ENCODE measurements at places on chromosomes 7 and 10.

DNA sequence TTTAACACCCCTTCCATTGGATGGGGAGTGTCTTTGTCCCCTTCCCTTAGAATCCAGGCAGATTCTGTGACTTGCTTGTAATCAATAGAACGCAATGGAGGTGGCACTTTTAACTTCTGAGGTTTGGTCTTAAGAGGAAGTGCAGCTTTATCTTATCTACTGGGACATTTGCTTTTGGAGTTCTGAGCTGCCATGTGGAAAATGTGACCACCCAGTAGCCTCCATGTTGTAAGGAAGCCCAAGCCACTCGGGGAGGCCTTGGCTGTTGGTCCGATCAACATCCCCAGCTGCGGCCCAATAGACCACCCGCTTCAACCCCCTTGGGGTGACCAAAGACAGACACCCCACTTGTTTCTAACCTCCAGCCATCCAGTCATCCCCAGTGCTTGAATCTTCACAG is 86.3 kb upstream of the FAM171A1 start:
- no peak for DNase-seq

DNA sequence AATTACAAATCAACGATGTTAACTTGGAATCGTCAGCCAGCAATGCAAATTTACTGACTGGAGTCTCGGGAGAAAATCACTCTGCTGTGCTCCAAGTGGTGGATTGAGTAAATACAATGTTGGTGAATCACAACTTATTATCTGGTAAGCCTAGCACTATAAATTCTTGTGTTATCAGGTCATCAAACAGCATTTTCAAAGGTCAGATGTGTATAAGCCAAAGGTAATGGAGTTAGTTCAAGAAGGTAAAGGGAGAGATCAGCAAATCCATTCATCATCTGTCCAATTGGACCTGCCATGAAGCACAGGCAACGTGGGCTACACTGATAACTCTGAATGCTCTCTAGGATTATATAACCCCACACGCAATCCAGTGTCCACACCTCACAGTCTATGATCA is 13.9 kb downstream of the CUBN start:
- DNase-seq: no peak

GRCh38 chr7:21617916-21618390 is 75.1 kb downstream of the DNAH11 start:
- DNase-seq: no peak

GRCh38 chr10:21827308-21827707 is 176.2 kb downstream of the DNAJC1 start:
- DNase-seq: no peak

- DNase-seq: no peak
Measured at GRCh38 chr10:56856569-56856968, 495.5 kb upstream of the ZWINT start.

GRCh38 chr7:24917510-24918239 is 62.3 kb downstream of the OSBPL3 start:
- DNase-seq: no peak

DNA sequence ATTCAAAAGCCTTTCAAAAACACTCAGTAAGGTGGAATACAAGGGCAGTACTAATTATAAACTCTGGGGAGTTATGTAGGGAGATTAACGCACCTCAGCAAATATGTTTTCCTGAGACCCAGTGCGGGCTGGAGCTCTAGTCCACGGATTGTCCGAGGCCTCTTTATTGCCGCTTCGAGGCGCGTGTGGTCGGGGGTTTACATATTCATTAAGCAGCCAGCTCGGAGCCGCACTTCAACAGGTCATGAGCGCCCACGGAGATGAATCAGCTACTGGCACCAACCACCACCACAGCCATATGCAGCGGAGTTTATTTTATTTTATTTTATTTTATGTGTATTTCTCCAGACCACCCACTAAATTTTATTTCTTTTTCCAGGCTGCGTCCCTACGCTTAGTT is 195.9 kb upstream of the ADARB2 start:
- no peak for DNase-seq

DNA sequence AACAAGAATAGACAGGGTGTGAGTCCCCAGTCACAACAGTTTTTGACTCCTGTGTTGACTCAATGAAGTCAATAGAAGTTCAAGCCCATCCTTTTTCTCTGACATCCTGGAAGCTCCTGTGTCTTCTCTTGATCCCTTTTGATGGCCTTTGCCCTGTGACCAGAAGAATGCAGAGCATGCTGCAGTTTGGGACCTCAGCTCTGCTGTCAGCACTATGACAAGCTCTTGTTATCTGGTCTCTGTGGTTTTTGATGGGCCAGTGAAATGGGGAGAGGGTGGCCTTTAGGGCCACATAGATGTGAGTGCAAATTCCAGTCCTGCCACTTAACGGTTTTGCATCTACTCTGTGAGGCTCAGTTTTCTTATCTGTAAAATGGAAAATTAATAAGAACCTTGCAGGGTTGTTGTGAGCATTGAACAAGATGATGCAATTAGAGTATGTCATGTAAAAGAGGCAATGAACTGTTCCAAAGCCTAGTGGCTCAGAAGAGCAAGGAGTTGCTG is 102.4 kb upstream of the IKZF1 start:
- no peak for DNase-seq

- no peak for DNase-seq
Measured at GRCh38 chr7:69668339-69668870, 70.1 kb downstream of the AUTS2 start.

GRCh38 chr7:14793151-14793550 is 109.4 kb downstream of the DGKB start:
- no peak for DNase-seq

GRCh38 chr7:151897161-151897731 is 20.3 kb upstream of the PRKAG2 start:
- no peak for DNase-seq

GRCh38 chr7:143002898-143003297 is 24.0 kb downstream of the OR9A2 start:
- DNase-seq: no peak

DNA sequence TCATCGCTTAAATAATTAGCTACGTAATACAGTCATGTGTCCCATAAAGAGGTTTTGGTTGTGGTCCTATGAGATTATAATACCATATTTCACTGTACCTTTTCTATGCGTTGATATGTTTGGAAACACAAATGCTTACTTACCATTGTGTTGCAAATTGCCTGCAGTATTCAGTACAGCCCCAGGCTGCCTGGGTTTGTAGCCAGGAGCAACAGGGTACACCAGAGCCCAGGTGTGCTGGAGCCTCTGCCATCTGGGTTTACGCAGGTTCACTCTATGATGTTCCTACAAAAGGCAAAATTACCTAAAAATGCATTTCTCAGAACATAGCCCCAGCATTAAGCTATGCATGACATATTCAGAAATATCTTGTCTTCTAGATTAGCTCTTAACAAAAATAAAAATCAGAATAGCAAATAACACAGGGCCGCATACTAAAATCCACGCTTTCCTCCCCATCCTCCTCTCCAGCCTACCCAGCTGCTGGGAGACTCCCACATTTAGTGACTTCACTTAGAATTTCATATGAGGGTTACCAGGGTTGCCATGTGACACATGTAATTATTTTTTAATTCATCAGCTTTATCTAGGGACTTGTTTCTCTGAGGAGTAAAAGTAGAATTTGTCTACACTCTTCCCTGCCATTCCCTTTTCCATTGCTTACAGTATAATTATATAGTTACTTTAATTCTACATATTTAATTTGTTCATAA is 559.0 kb upstream of the ADARB2 start:
- DNase-seq: no peak

GRCh38 chr7:101140746-101141382 is 13.4 kb upstream of the AP1S1 start:
- no peak for DNase-seq

- DNase-seq: no peak
Measured at GRCh38 chr7:116706668-116707126, 34.7 kb downstream of the MET start.

- no peak for DNase-seq
Measured at GRCh38 chr10:45437587-45438465, 63.8 kb downstream of the ALOX5 start.

- DNase-seq: no peak
Measured at GRCh38 chr10:5629303-5630111, 36.9 kb downstream of the ASB13 start.

- DNase-seq: no peak
Measured at GRCh38 chr7:107945332-107945731, 54.3 kb downstream of the DLD start.

DNA sequence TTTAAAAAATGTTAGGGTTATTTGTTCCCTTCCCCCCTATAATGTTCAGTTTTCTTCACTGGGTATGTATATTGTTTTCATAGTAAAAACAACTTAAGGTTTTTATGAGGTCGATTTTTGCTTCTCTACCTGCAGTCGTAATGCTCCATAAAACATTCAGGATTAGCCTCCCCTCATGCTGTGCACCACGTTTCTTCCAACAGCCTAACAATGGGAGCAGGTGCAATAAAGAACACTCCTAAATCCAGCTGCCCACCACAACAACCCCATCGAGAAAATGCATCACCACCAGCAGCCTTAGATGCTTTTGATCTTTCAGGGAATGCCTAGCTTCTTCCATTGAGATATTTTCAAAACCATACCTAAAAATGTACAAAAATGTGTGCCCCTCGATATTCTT is 111.1 kb downstream of the ADAM12 start:
- no peak for DNase-seq

GRCh38 chr7:103810112-103810744 is 179.2 kb downstream of the RELN start:
- DNase-seq: no peak

DNA sequence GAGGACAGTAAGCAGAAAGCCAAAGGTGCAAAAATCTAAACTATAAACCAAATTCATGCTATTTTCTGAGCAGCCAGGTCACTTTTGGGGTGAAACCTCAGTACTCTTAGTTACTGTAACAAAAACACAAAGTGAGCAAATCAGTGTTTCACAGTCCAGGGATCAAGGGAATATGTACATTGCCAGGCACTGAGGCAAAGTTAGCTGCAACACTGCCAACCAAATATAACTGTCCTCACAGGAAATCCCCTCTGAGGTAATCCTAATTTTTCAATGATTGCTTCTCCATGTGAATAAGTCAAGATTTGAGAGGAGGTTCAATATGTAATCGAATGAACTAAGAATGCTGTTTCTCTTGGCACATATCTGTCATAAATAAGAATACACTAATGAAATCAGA is 229.7 kb downstream of the TSPAN12 start:
- DNase-seq: no peak

- no peak for DNase-seq
Measured at GRCh38 chr7:18495412-18496340, at the start of gene HDAC9. Gene HDAC9, plus strand, starts transcription at chr7:18495749. Its CDS starts 554 bp downstream, at chr7:18496303.

DNA sequence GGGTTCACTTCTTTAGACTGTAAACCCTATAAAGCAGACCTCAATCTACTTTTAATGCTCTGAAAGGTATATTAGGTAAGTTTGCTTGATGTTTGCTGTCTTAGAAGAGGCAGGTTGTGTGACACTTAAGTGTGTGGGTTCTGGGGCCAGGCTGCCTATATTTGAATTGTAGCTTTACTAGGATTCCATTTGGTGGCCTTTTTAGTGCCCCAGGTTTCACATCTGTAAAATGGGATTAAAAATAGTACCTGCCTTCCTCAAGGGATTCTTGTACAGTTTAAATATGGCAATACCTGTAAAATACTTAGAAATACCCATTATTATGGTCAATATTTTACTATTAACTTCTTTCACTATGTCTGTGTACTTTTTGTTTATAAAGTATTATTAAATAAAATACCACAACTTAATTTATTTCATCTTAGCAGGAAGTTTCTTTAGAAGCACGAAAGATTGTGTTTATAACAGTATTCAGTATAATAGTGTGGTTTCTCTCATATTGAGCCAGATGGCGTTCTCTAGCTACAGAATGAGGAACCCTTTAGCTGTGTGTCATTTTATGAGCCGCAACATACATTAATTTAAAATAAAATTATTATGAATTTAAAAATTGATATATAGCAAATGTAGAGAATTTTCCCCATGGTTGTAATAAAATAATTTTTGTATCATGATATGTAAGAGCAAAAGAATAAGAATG is 94.2 kb downstream of the CDK14 start:
- DNase-seq: no peak

GRCh38 chr10:70974351-70974901 is 86.1 kb upstream of the PCBD1 start:
- no peak for DNase-seq

DNA sequence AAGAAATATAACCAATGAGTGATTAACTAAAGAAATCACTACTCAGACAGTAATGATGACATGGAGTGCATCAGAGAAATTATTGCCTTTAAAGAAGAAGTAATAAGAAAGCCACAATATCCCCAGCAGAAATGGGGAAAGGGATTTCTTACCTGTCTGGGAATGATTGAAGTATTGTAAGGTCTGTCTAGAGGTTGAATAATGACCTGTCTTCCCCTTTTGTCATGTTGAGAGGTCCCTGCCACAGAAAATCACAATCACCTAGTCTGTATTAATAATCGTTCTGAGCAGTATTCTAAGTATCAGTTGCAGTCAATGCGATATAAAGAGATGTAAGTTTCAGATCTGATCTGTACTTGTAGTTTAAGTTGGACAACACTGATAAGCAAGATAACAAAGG is 349.1 kb upstream of the TPK1 start:
- DNase-seq: no peak

GRCh38 chr10:119896061-119896655 is 3.6 kb downstream of the SEC23IP start:
- DNase-seq: no peak

- DNase-seq: no peak
Measured at GRCh38 chr10:73946253-73947145, 35.6 kb downstream of the PLAU start.

DNA sequence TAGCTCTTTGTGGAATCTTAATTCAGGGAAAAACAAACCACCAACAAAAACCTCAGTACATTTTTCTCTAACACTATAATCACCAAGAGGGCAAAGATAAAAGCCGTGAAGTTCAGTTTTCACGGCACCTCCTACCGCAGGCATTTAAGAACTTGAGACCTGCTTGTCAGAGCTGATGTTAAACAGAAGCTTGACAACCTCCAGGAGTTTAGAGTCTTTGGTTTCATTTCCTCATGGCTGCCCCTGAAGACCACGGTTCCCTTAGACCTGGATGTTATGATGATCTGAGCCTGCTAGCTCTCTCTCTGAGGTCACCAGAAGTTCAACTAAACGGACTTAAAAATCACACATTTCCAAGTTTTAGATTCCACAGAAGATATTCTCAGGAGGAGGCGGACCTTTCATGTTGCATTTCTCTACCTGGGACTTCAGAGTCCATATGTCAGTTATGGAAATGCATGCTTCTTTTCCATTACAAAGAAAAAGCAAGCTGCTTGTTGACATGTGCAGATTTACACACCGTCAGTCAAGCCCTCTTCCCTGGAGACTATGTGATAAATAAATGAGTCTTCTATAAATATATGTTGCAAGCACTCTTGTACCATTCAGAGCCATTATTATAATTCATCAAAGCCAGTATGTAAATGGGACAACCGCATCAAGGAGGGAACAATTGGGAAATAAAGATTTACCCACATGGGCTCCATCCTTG is 258.0 kb downstream of the GFRA1 start:
- DNase-seq: no peak

- no peak for DNase-seq
Measured at GRCh38 chr10:8235253-8236027, 181.0 kb downstream of the GATA3 start.
